ENCODE measurements at places on chromosomes 3 and 15. TPM values are rescaled to one million over a fixed set of nuclear protein-coding genes. Genes with fewer than 3 reads are reported as not detected.

- no peak for DNase-seq
These were observed 17.0 kb upstream of the NEO1 start for GRCh38 chr15:73035221-73035620.

DNA sequence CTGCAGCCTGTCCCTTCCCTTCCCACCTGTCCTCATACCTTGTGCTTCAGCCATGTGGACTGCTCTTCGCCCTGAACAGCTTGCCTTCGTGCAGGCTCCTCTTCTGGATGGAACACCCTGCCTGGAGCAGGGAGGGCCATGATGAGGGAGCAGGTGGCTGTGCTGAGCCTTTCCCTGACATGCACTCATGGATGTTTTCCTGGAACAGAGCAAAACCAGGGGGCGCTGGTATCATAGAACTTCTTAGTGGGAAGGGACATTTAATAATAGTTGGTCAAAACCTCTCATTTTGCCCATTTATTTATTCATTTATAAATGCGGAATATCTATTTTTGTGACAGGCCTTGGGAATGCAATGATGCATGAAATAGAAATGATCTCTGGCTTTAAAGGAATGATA is 149.3 kb downstream of the CACNA1D start:
- no peak for DNase-seq

- no peak for DNase-seq
These were observed 609 bp downstream of the RNF13 start for GRCh38 chr3:149813367-149814281.

Gene IL17RB
- total RNA-seq = 0.25 TPM

- no peak for DNase-seq
These were observed 23.5 kb downstream of the DTWD1 start for GRCh38 chr15:49644364-49644794.

GRCh38 chr15:48868536-48868935 is 9.4 kb upstream of the EID1 start:
- DNase-seq = peak; percentile 89

Gene C3orf62
- total RNA-seq = 0.84 TPM

- no peak for DNase-seq
These were observed 185.2 kb upstream of the IL12A start for GRCh38 chr3:159803459-159803858.

GRCh38 chr15:60352525-60352924 is 45.3 kb downstream of the ANXA2 start:
- DNase-seq = no peak

Gene ALPK3
- total RNA-seq = 0.05 TPM

DNA sequence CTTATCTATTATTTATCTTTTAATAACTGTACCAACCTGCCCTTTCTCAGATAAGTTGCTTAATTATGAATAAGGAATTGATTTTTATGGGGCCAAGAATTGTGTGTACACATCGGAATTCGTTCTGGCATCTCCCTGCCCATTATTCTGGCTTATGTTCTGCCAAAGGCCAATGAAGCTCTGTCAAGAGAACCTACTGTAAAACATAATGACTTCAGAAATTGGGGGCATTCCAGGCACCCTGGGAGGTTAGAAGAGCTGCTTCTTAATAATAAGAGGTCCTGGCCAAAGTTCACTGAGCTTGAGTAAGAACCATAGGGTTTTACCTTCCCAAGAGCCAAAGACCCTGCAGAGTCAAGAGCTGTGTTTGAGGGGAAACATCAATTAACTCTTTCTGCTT is 261.7 kb downstream of the SLC9A9 start:
- DNase-seq = no peak

Gene ISLR
- not detected for total RNA-seq

DNA sequence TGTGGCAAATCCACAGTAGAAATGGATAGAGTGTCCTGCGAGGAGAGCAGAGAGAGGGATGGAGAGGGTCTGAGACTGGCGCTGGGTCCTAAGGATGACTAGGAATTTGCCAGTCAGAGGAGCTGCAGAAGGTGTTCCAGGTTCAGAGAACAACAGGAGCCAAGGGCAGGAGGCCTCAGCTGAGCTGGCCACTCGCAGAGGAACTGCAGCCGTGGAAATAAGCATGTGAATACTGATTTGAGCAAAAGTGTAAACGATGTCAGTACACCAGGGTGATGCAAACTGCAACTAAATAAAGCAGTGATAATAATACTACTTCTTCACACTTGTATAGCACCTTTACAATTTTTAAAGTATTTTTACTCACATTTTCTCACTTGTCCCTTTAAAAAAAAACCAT is 24.6 kb downstream of the SEMA6D start:
- no peak for DNase-seq

GRCh38 chr3:85864896-85865295 is 906.1 kb downstream of the CADM2 start:
- no peak for DNase-seq

DNA sequence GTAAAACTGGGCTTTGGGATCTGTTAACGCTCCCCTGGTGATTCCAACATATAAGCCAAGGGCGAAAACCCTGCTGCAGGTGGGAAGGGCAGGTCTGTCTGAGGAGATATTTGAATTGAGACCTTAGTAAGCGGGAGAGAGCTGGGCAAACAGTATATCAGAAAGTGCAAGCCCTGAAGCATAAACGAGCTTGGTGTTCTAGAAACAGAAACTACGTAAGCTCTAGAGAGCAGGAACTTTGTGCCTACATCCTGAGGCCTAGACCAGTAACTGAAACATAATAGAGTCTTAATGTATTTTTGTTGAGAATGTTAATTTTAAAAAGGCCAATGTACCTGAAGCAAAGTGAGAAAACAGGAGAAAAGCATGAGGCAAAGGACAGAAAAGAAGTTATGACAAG is 62.9 kb upstream of the FSIP1 start:
- DNase-seq = no peak

- no peak for DNase-seq
These were observed 2.5 kb downstream of the EEFSEC start for GRCh38 chr3:128155616-128156360.

DNA sequence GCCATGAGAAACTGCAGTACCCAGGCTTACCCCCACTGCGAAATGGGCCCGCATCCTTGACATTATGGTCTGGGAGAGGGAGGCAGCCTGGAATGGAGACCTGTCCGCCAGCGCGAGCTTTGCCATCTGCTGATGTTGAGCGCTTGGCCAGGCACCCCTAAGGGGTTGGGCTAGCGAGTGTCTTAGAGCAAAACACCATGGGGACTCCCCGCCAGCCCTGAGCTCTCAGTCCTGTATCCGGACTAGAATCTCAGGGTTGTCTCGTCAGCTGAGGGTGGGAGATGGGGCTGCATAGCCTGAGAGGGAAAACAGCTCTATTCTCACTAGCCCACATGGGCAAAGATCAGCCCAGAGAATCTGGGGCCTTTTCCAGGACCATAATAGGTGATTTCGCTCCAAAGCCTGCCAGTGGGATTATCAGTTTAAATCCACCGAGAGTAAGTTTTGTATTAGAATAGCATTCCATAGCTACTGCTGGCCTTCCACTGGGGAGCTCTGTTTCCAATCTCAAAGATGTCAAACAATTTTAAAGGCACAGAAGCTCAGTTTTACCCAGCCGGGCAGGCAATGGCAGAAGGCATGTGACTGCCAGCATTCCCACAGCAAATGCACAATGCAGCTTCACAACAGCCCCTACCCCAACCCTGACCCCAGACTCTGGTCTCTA is 167.5 kb upstream of the TPM1 start:
- no peak for DNase-seq

Gene GHSR
- total RNA-seq = not detected

Gene ZBBX
- not detected for total RNA-seq

- no peak for DNase-seq
These were observed 220.3 kb upstream of the LINGO1 start for GRCh38 chr15:77853008-77853328.

- DNase-seq = peak; percentile 42
These were observed 25.0 kb downstream of the MSL2 start for GRCh38 chr3:136171097-136171542.

DNA sequence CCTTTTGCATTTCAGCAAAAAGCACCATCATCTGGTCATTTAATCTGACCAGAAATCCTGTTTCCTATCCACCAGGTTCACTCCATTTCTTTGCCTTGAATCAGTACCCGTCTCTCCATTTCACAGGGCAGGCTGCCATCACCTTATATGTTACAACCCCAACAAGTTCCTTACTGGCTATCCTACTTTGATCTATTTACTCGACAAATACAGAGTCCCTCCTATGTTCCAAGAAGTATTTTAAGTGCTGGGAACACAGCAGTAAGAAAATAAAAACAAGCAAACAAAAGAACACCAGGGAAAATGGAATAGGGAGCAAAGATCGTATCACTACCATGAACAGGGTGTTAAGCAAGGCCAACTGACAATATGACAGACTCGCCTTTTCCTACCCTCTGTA is 295.2 kb upstream of the WNT5A start:
- no peak for DNase-seq

Gene FETUB
- total RNA-seq = not detected

DNA sequence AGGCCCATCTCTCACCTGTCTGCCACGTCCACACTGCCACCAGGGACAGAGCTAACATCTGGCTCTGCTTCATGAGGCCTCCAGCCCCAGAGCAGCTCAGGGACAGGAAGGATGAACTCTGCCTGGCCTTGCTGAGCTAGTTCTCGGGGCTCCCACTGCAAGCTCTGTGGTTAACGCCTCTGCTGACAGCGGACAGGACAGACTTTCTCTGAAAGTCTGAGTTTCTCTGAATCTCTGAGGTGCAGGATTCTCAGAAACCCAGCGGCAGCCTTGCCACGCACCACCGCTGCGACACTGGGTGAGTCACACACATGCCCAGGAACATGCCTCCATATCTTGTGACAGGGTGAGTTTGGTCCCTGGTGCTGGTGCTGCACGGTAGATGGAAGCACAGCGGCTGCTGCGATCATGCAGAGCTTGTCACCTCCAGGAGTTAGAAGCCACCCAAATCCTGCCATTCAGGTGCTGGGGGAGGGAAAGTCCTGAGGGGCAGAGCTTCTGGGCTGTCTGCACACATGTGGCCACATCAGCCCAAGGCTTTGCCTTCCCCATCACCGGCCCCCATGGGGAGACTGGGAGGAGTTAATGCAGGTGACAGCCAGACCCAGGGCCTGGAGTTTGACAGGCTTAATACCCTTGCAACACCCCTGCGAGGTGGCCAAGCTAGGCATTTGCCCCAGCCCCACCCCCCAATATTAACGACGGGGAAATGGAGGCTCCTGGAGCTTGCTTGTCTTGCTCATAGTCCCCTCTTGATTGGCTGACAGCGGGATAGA is 267.0 kb downstream of the PLCL2 start:
- DNase-seq = no peak

Gene GABRR3
- total RNA-seq = not detected

Gene SPTSSB
- not detected for total RNA-seq

GRCh38 chr3:16383864-16384263 is 118.9 kb downstream of the OXNAD1 start:
- no peak for DNase-seq

DNA sequence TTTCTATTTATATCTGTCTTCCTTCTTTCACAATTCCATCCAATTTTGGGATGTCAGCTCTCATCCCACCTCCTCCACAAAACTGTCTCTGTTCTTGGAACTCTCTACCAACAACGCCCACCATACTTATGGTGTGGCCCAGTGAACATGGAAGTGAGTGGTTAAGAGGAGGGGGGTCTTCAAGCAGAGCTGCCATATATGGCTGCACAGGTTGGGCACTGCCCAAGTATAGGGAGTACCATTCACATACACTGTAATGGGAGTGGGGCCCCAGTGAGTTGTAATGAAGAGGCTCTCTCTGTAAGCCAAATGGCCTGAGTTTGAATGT is 7.9 kb upstream of the CAMK1 start:
- no peak for DNase-seq

DNA sequence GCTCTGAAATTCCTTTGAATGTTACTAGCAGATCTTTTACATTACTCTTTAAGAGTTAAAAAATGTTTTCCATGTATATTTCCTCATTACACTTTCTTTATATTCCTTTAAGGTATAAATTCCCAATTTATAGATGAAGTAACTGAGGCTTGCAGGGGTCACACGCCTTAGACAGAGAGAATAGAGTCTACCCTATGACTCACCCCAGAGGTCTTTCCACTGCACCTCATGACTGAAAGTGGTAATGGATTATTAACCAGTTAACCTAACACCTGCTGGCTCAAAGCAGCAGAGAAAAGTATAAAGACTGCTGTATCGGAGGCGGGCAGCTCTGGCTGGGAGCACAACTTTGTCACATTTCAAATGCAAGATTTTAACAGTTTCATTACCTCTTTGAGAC is 37.7 kb downstream of the LDHAL6B start:
- DNase-seq = no peak

Gene IL17RE
- 0.23 TPM for total RNA-seq

DNA sequence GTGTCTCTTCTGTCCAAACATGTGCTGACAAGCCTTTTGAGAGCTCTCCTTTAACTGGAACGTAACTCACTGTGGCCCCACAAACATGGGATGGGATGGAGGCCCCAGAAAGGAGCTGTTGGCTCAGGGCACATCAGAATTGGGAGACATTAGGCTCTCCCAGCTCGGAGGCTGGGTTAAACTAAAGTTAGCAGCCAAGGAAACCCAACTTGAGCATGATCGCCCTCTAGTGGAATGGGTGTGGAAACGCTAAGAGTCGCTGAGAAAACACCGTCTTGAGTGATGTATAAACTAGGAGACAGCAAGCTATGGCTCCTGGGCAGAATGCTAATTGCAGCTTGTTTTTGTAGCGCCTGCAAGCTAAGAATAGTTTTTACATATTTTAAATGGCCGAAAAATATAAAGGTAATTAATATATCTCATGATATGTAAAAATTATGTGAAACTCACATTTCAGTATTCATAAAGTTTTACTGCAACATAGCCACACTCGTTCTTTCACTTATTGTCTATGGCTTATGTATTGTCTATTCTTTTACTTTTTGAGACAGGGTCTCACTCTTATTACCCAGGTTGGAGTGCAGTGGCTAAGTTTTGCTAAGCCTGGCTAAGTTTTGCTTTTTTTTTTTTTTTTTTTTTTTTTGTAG is 138.8 kb upstream of the HACD2 start:
- peak; percentile 83 for DNase-seq

- no peak for DNase-seq
These were observed 393.6 kb upstream of the TPM1 start for GRCh38 chr15:62648954-62649353.

DNA sequence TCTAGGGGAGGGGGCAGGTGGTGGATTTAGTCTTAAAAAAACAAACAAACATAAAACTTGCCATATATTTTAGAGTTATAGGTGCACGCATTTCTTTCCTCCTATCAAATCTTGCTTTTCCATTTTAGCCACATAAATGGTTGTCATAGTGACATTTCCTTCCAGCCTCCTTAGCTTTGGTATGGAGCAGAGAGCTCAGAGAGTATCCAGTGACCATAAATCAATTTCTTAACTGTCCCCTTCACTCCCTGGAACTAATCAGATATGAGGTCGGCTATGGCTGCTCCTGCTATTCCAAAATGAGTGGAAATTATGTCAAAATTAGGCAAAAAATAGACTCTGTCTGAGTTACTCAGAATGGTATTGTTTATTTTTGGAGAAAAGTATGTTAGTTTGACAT is 164.5 kb downstream of the EBLN2 start:
- DNase-seq = no peak

DNA sequence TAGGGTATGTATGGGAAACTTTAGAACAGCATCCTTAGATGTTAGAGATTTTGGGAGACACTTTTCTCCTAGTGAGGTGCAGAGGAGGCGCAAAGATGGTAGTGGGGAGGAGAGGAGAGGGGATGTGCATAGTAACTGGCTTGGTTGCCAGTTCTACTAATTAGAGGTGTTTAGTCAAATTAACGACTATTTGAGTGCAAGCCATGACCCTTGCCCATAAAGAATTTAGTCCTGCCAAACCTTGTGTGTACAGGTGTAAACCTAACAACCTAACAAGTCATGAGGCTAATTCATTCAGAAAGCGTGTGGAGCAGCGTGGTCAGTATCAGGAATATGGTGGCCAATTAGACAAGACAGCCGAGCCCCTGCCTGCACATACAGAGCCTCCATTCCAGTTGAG is 62.2 kb upstream of the SEC22A start:
- no peak for DNase-seq

Measured in NCI-H460 (cell line).